NCI-H187 treated with DMSO at 0.1 percent for 48 hours (cell line): ENCODE measurements at places on chromosomes 3 and 15.

GRCh38 chr3:112117841-112118571 lies 15.0 kb downstream of the GCSAM start:
- no peak for DNase-seq

GRCh38 chr3:119542168-119542767 lies 17.1 kb downstream of the CD80 start:
- no peak for DNase-seq

- DNase-seq, result no peak
Observed at GRCh38 chr3:9884555-9885165, 4.6 kb upstream of the CIDEC start.

DNA sequence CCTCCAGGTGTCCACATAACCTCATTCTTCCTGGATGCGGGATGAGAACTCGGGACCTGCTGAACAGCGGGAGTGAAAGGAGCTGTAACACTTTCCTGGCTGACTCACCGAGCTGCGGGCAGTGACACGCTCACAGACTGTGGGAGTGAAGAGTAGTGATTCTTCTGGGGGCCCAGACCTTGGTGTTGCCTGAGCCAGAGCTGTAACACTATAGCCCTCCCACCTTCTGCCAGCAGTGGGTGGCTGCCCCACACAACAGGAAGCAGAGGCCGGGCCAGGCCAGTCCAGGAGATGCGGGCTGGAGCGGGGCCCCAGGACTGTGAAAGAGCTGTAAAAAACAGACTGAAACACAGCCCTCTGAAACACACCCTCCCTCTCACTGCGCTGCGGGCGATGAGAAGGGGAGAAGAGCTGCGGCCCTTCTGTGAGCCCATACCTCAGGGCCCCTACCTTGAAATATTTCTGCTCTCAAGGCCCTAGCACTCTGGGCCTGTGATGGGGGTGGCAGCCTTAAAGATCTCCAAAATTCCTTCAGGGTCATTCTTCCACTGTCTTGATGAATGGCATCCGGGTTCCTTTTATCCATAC lies 464.0 kb upstream of the CCDC54 start:
- no peak for DNase-seq

DNA sequence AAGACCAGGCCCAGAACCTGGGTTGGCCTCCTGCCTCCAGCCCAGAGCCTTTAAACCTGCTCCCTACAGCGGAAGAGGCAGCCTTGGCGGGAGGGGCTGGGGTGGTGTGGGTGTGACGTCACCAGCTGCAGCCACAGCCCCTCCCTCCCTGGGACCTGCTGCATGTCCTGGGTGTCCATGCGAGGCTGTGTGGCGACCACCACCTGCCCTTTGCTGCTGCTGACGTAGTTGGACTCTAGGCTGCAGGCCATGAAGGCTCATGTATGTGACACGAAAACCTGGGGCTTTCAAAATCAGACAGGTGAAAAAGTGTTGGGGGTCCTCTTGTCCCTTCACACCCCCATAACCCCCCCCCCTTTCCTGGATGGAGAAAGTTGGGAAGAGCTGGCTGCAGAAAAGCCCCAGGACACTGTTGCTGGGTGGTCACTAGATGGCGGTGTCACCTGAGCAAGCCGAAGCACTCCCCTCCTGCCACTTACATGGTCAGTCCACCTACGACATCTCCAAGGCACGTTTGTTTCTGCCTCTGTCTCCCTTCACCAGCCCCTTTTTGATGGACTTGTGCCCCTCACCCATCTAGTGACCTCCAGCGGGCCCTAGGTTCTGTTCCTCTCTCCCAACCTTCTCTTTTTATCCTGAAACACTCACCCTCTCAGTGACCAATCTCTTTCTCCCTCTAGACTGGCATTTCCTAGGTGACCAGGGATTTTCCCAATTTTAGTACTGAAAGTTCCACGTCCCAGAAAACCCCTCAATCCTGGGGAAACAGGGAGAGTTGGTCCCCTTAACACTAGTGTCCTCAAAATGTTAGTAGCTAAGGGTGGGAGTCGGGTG lies 35.2 kb downstream of the SLC6A20 start:
- no peak for DNase-seq

GRCh38 chr15:78234515-78235040 lies at the start of gene ACSBG1:
ACSBG1 (minus strand) TSS chr15:78234565; CDS start chr15:78234501, 64 bp downstream.
- no peak for DNase-seq

GRCh38 chr3:60609446-60609845 lies 641.8 kb downstream of the FHIT start:
- no peak for DNase-seq

- DNase-seq, result no peak
Observed at GRCh38 chr3:33629219-33629618, 88.8 kb downstream of the CLASP2 start.

- no peak for DNase-seq
Observed at GRCh38 chr3:62183969-62184368, 189.4 kb downstream of the FEZF2 start.

DNA sequence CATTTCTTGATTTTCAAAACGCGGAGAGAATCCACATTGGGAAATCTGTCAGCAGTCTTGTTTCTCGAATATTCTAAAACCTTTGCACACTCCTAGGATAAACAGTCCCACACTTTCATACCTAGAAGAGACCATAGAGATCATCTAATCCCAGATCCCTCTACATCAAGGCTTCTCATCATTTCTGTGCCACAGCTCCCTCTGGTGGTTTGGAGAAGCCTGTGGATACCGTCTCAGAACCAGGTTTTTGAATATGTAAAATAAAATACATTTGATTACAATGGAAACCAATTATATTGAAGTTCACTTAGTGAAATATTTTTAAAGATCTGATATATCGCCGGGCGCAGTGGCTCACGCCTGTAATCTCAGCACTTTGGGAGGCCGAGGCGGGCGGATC lies 211.9 kb upstream of the GOLGA6L4 start:
- no peak for DNase-seq
